ENCODE measurements at places on chromosomes 16 and 17. TPM values are rescaled to one million over a fixed set of nuclear protein-coding genes. Genes with fewer than 3 reads are reported as not detected.

Gene CTF1
- total RNA-seq, result not detected

Gene KDM6B
- 87.3 TPM for total RNA-seq

Gene PRRT2
- 7.9 TPM for total RNA-seq

Gene OTOP3
- not detected for total RNA-seq

Gene G6PC1
- 0.20 TPM for total RNA-seq

Gene MYH2
- not detected for total RNA-seq

Gene KIAA0753
- total RNA-seq, result 12.4 TPM

DNA sequence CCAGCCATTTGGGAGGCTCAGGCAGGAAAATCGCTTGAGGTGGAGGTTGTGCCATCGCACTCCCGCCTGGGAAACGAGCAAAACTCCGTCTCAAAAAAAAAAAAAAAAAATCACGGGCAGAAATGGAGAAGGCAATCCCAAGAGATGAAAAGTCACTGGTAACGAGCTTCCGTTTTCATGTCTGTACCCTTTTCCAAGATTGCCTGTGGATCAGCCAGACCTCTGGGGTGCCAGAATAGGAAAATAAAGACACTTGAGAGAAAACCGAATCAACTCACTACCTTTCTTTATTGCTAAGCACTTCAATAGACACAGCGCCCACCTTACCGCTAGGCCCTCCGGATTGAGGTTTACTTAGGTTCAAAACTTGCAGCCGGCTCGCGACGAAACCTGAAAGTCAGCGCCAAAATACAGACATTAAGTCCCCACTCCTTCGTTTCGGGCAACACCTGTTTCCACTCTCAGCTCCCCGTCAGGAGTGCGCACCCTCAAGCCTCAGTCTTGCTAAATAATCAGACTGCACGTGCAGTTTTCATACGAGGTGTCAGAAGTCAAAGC, 970 bp upstream of the TRAF7 start:
- H3K4me3 ChIP-seq, result peak overlapping the region; percentile 99
- peak; percentile 24 for DNase-seq
- peak overlapping the region; percentile 81 for H3K27ac ChIP-seq
- H3K36me3 ChIP-seq, result peaks cover 3% of the 10 kb centered on the region
- peaks cover 26% of the 10 kb centered on the region for H3K27me3 ChIP-seq

DNA sequence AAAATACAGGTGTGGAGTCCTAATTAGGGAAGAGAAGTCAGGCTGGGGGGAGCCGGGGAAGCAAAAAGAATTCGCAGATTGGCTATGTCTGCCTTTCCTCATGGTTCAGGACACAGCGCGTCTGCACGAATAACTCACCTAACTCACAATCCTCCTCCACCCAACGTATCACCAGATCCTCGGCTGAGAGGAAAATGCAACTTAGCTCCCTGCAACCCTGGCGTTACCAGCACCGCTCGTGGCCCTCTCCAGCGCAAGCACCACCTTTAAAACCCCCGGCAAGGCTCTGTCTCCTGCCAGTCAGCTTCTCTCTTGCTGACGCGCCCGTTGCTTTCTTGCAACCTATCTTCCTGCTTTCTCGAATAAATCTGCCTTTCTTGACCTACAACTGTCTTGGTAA, 49.8 kb upstream of the METRNL start:
- peaks cover 10% of the 10 kb centered on the region for H3K36me3 ChIP-seq
- no peaks in the 10 kb centered on the region for H3K27me3 ChIP-seq
- H3K4me3 ChIP-seq, result no peak overlapping the region
- no peak for DNase-seq

- H3K4me3 ChIP-seq, result no peak overlapping the region
- DNase-seq, result no peak
- no peak overlapping the region for H3K27ac ChIP-seq
- no peaks in the 10 kb centered on the region for H3K36me3 ChIP-seq
- H3K4me1 ChIP-seq, result no peaks in the 10 kb centered on the region
Observed at GRCh38 chr17:51947160-51947735, 211.3 kb downstream of the CA10 start.

GRCh38 chr17:13016881-13017654, 759 bp downstream of the ELAC2 start:
- H3K27me3 ChIP-seq, result no peaks in the 10 kb centered on the region
- peaks cover 5% of the 10 kb centered on the region for H3K4me1 ChIP-seq
- peak overlapping the region; percentile 88 for H3K4me3 ChIP-seq
- H3K36me3 ChIP-seq, result peaks cover 9% of the 10 kb centered on the region
- peak overlapping the region; percentile 54 for H3K27ac ChIP-seq

GRCh38 chr16:58421529-58421928, 29.3 kb downstream of the GINS3 start:
- no peak overlapping the region for H3K4me3 ChIP-seq
- no peaks in the 10 kb centered on the region for H3K36me3 ChIP-seq
- no peaks in the 10 kb centered on the region for H3K4me1 ChIP-seq
- no peak for DNase-seq
- H3K27me3 ChIP-seq, result no peaks in the 10 kb centered on the region

GRCh38 chr17:40960144-40960543, 6.6 kb downstream of the KRT39 start:
- H3K27ac ChIP-seq, result no peak overlapping the region
- H3K4me3 ChIP-seq, result no peak overlapping the region
- no peak for DNase-seq
- no peaks in the 10 kb centered on the region for H3K36me3 ChIP-seq

DNA sequence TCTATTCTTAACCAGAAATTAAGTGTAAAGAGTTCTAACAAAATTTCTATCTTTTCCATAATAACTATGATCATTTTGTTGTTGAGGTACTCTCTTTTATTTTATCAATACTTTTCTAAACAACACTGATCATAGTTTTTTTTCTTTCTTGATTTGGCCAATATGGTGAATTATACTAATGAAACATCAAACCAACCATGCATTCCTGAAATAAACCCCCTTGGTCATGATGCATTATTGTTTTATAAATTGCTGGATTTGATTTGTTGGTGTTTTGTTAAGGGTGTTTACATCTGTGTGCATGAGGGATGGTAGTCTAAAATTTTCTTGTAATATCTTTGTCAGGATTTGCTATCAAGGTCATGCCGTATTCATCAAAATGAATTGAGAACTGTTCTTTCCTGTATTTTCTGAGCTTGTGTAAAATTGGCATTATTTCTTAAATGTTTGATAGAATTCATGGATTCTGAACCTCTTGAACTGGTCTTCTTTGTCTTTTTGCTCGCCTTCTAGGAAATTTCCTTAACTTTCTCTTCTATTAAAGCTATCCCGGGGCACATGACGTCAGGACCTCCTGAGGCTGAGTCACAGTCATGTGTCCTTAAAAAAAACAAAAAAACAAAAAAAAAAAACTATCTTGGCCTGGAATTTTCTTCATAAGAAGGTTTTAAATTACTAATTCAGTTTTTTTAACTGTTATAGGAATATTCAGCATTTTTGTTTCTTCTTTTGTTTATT, 3.9 kb upstream of the TRIM25 start:
- DNase-seq, result no peak
- no peak overlapping the region for H3K27ac ChIP-seq
- no peaks in the 10 kb centered on the region for H3K36me3 ChIP-seq
- H3K27me3 ChIP-seq, result no peaks in the 10 kb centered on the region
- peaks cover 18% of the 10 kb centered on the region for H3K4me1 ChIP-seq

Data from T-cell (primary cell).